ENCODE measurements at places on chromosomes 11 and 22. TPM values are rescaled to one million over a fixed set of nuclear protein-coding genes. Genes with fewer than 3 reads are reported as not detected.

DEFB131B gene
- not detected for total RNA-seq

P2RY2 gene
- 0.22 TPM for total RNA-seq

ANO1 gene
- 0.25 TPM for total RNA-seq

TALDO1 gene
- 304 TPM for total RNA-seq

OR2AG2 gene
- total RNA-seq = 0.21 TPM

SCGB1D2 gene
- total RNA-seq = 0.76 TPM

Measured in motor neuron (in vitro differentiated cells).